ENCODE measurements at places on chromosomes 3 and 15.

DNA sequence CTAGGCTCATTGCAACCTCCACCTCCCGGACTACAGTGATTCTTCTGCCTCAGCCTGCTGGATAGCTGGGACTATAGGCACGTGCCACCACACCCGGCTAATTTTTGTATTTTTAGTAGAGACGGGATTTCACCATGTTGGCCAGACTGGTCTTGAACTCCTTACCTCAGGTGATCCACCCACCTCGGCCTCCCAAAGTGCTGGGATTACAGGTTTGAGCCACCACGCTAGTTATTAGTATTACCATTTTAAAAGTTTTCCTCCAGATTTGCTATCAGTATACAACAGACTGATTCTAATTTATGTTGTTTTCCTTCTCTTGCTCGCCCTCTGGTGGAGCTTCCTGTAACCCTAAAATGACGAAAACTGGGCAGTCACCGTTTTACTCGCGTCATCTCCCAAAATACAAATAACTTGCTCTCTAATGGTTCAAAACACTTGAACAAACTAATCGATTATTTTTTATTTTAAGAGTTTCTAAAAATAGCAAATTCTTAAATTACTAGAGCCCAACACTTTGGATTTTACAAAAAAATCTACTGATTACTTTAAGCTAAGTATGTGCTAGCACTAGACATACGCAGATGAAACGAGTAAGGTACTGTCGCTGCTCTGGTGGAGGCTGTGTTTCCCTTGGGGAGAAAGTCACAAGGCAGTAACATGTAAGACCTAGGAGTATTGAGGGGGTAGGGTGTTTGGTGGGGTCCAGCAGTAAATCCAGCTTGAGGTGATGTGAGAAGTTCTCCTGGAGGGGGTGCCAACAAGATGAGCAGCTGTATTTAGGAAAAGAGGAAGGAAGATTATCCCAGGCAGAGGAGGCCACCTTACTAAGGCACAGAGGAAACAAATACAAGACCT, 203.3 kb downstream of the MBNL1 start:
- DNase-seq = peak; percentile 21

DNA sequence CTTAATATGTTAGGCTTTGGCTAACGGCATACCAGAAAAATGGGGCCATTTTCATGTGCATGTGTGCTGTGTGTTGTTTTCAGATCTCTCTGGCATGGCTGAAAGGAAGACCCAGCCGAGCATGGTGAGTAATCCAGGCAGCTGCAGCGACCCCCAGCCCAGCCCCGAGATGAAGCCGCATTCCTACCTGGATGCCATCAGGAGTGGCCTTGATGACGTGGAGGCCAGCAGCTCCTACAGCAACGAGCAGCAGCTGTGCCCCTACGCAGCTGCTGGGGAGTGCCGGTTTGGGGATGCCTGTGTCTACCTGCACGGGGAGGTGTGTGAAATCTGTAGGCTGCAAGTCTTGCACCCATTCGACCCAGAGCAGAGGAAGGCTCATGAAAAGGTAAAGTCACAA, 15.1 kb downstream of the MKRN2 start:
- DNase-seq = no peak

GRCh38 chr3:194396859-194397756, 2.0 kb downstream of the GP5 start:
- DNase-seq = no peak

DNA sequence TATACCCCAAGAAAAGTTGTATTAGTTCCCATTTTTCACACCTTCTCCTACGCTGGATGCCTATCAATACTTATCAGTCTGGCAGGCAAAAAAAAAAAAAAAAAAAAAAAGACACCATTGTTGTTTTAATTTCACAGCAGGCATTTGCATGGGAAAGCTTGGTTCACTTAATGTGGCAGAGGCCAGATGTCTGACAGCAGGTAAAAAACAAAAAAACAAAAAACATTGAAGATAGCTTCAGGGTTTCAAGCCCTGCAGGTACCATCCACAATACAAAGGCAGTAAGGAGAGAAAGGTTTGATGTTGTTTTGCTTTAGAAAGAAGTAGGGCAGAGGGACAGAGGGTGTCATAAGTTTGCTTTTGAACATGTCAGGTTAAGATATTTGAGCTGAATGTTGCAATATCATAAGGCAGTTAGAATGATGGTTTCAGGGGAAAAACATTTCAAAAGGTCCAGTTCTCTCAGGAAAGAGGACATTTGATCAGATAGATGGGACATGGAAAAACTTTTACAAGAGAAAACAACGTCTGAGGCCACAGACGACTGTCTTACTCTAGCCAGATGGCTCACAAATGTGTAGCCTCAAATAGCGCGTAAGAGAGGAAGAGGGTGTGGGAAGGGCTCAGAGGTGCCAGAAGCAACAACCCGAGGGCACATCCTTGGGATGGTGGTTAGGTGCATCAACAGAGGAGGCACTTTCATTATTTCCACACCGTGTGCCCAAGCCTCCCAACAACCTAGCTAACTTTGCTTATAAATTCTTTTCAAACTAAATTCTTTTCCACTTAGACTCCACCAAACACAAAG, 25.7 kb downstream of the PCOLCE2 start:
- DNase-seq = no peak

DNA sequence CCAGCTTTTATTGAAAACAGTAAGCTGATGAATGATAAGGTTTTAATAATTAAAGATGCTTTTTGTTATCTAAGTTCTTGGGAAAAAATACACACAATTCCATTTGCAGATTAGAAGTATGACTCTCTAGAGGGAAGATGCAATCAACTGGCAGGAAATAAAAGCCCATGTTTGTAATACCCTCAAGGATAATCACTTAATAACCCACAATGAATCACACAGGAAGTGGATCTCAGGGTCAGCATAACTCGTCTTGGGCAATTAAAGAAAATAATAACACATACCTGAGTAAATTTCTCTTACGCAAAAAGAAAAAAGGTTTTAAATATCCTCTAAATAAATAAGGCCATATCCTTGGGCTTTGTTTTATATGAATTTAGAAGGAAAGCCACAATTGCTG, 9.4 kb upstream of the EID1 start:
- no peak for DNase-seq

GRCh38 chr15:67880651-67881182, 40.9 kb upstream of the RNU6-1 start:
- DNase-seq = no peak

DNA sequence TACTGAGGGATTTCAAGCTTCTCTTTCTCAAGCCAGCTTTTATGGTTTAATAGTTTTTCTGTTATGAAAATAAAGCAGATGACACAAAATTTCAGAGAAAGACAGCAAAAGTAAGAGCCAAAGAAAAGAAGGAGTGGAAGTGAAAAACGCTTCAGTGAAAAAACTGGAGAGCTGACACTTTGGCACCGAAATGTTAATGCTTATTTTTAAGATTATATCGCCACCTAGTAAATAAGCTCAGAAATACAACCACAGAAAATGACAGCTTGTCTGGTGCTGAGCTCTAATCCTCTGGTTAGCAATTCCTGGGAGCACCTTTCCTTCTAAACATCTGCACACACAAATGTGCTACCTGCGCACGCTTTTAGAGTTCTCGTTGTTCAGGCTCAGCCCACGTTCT, 101.6 kb downstream of the ZPLD1 start:
- no peak for DNase-seq

DNA sequence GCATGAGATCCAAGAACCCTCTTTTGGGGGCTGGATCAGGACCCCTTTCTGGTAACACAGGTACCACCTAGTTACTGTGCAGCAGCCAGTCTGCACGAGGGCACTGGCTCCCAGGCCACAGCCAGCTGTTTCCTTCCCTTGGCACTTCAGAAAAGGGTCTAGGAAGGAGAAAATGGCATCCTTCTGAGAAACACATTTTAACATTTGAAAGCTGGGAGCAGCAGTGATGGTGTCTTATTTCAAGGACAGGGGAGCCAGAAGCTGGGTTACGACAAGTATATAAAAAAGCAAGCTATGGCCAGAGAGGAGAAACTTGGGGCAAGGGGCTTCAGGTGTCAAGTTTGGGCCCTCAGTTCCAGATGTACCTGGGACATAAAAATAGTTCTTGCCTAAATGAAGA, 282.8 kb downstream of the CTNNB1 start:
- no peak for DNase-seq

GRCh38 chr3:120854908-120855526, 53.0 kb upstream of the STXBP5L start:
- no peak for DNase-seq

All from fibroblast of skin of left biceps (primary cell).